Mesangial cell (primary cell): ENCODE measurements at places on chromosomes 7 and 10. TPM values are rescaled to one million over a fixed set of nuclear protein-coding genes. Genes with fewer than 3 reads are reported as not detected.

Gene IDI2
- total RNA-seq: not detected in 2 replicates

Gene TMEM229A
- not detected in 2 replicates for total RNA-seq

Gene GATA3
- total RNA-seq: 0.76 TPM in 1 of 2 replicates, not detected in the other

Gene ACSM6
- total RNA-seq: not detected in 2 replicates

Gene ACBD7
- total RNA-seq: 1.8 and 2.3 TPM in 2 replicates
